Psoas muscle (tissue), 8 donors: ENCODE measurements at places on chromosomes 3 and 15. TPM values are rescaled to one million over a fixed set of nuclear protein-coding genes. Genes with fewer than 3 reads are reported as not detected.

The ARRDC4 gene
- total RNA-seq = 25.2 TPM

The PLAAT1 gene
- 14.6 TPM for total RNA-seq

The NR2F2 gene
- 16.7 TPM for total RNA-seq

The POTEB gene
- not detected for total RNA-seq

The NPAP1 gene
- total RNA-seq = not detected

The PRICKLE2 gene
- 3.2 TPM for total RNA-seq
